ENCODE measurements at places on chromosomes 3 and 15.

DNA sequence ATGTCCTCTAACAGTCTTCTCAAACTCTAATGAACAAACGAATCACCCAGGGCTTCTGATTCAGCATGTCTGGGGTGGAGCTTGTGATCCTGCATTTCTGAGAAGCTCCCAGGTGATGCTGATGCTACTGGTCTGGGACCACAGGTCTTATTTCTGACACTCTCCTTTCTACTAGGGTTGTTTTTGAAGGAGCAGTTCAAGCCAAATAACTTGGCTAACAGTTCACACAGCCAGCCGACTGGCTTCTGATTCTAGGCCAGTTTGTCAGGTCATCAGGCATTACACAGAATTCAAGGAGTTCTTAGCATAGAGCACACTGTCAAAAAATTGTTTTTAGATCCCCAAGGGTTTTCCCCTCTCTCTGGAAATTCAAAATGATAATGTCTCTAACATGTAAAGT lies 100.7 kb downstream of the TIGIT start:
- DNase-seq, result no peak

DNA sequence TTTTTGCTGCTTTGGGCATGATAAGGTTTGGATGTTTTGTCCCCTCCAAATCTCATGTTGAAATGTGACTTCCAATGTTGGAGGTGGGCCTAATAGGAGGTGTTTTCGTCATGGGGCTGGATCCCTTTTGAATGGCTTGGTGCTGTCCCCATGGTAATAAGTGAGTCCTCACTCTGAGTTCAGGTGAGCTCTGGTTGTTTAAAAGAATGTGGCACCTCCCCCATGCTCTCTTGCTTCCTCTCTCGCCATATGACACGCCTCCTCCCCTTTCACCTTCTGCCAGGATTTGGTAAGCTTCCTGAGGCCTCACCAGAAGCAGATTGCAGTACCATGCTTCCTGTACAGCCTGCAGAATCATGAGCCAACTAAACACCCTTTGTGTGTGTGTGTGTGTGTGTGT lies 255.5 kb downstream of the EPHB1 start:
- no peak for DNase-seq

- DNase-seq, result peak; percentile 47
These were observed 16.1 kb upstream of the TM4SF1 start for GRCh38 chr3:149393345-149394160.

GRCh38 chr15:74432271-74432967 lies 1.3 kb downstream of the SEMA7A start:
- no peak for DNase-seq

DNA sequence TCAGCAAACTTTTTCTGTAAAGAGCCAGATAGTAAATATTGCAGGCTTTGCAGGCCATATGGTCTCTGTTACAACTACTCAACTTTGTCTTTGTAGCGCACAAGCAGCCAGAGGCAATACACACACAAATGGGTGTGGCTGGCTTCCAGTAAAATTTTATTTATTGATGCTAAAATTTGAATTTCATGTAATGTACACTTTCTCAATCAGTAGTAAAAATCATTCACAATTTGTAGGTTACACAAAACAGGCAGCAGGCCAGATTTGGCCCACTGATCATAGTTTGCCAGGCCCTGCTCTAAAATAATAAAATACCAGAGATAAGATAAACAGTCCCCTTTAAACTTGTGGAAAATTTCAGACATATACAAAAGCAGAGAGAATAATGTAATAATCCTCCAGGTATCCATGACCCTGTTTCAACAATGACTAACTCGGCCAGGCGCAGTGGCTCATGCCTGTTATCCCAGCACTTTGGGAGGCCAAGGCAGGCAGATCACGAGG lies 330.3 kb downstream of the SHQ1 start:
- DNase-seq, result no peak

DNA sequence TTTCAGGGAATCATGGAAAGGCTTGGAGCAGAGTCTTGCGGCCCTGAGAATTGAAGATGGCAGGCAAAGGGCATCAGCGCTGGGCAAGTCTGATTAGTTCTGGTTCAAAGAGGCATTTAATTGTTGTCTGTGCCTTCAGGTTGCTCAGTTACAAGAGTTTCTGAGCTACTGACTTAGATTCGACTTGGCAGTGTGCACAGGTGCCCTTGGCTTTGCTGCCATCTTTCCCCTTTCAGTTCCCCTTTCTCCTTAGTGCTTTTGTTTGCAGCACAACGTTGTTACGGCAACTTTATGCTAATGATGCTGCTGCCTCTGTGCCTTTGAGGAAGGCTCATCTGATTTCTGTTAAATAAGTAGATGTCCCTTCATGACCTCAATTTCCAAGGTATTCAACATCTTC lies 12.5 kb downstream of the P2RY14 start:
- no peak for DNase-seq

DNA sequence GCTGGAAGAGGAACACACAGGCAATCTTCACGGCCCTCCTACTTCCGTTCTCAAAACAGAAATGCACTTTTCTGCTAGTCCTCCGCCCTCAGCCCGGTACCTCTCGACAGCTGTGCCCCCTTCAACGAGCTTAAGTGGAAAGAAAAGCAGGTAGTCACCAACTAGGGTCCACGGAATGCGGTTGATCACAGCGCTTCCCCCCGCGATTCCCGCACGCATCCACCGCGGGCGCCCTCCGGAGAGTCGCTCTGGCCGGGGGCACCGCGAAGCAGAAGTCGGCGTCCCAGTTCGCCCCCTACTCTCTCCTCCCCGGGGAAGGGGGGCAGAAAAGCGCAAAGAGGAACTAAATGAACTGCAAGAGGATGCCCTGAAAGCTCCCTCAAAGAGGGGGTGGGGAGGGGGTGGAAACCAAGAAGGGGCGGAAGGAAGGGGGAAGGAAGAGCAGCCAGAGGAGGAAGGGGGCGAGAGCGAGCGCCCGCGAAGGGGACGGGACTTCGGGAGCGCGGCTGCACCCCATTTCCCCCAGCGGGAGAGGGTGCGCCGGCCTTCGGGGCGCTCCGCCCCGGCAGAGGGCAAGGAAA lies 738 bp downstream of the ACAP2 start:
- peak; percentile 17 for DNase-seq

- DNase-seq, result no peak
These were observed 14.9 kb downstream of the MUC4 start for GRCh38 chr3:195796795-195797194.

GRCh38 chr3:132256989-132257388 lies 60.2 kb upstream of the ACP3 start:
- DNase-seq, result no peak

GRCh38 chr3:66107855-66108254 lies 69.1 kb upstream of the MAGI1 start:
- no peak for DNase-seq

- no peak for DNase-seq
These were observed 95.7 kb downstream of the SAMMSON start for GRCh38 chr3:70095260-70095659.

- DNase-seq, result no peak
These were observed 47.7 kb upstream of the GRIP2 start for GRCh38 chr3:14587740-14588360.

- no peak for DNase-seq
These were observed 2.0 kb downstream of the PPM1M start for GRCh38 chr3:52247409-52248164.

DNA sequence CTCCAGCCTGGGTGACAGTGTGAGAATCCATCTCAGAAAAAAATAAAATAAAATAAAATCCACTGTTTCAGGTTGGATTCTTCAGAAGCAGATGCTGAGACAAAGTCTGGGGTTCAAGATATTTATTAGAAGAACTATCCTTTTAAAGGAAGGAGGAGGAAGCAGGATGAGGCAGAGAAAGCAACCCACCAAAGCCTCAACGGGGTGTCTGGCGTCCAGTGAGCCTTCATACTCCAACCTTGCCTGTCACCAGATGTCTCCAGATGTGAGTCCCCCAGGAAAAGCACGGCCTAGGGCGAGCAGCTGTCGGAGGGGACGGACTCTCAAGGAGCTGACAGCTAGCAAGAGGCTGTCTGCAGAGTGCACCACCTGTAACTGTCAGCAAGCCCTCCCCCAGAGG lies 37.3 kb downstream of the MB21D2 start:
- no peak for DNase-seq

DNA sequence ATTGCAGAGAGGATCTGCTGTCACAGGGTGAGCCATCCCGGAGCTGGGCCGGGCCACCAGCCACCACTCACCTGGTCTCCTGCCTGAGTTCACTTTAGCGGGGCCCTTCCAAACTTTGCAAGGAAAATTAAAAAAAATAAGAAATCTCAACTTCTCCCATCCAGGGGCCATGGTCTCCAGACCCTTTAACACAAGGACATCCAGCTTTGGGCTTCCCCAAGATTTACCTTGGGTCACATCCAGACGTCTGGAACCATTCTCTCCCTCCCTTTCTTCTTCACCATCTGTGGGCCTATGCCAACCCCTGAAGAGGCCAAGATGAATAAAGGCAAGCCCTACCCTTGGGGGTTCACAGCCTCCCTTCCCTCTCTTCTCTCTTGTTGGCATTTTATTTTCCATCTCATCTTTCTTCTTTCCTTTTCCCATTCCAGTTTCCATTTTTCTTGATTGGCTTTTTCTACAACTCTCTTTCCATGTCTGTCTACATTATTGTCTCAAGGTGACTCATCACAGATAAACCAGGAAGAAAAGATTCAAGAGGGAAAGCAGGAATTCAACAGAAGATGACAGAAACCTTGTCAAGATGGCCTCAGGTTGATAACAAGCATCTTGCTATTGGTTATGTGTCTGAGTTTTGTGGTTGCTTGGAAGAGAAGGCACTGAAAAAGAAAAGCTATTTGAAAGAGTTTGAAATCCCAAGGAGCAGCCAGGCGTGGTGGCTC lies 49.5 kb downstream of the ITGA11 start:
- DNase-seq, result no peak
